Kidney (tissue), 22 donors: ENCODE measurements at places on chromosomes 2 and 18. TPM values are rescaled to one million over a fixed set of nuclear protein-coding genes. Genes with fewer than 3 reads are reported as not detected.

DNA sequence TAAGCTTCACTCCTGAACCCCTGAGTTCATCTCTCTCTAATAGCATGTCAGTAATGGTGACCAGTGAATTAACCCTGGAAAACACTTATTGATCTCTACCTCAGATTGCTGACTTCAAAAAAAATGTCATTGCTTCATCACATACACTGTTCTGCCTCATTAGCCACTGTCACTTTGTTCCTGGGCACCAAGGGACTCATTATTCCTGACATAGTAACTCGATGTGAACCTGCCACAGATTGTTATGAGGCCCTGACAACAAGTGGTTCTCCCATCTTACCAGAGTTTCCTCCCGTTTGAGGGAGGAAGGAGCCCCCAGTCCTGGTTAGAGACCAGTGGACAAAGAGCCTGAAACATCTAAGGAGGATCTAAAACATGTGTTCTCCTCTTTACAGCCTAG, 403.3 kb upstream of the SMIM21 start:
- no peak for DNase-seq

DNA sequence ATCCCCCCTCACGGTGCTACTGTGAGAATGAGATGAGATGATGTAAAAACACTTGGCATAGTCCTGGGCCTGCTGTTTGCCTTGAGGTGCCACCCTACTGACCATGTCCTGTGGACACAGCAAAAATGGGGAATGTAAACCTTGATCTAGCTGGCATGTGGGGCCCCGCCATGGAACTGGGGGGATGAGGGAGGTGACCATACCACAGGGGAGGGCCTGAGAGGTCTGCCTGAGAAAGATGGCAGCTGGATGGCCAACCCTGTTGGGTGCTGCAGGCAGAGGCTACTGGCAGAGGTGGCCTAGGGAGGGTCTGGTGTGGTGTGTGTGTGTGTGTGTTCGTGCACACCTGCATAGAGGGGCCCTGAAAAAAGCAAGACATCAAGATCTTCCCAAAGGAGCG, 777 bp downstream of the HAAO start:
- no peak for DNase-seq

DNA sequence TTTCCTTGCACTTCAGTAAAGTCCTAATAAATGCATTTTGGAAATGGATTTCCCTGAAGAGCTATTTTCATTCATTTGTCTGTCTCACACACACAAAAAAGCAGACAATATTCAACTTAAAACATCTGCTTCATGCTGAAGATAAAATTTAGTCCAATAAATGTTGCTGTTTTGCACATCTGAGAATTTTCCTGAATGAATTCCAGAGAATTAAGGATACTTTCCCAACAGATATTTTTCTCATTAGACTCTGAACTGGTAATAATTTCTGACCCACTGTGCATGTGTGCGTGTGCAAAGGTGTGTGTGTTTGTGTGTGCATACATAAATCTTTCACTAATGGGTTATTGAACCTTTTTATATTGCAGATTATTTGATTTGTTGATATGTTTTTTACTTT, 390.2 kb upstream of the TMEFF2 start:
- DNase-seq, result no peak

The CFAP210 gene
- 0.65 TPM for polyA plus RNA-seq

The REG3G gene
- 19.4 TPM for polyA plus RNA-seq

- no peak for DNase-seq
These were observed 39.5 kb upstream of the ARL4C start for GRCh38 chr2:234536178-234536965.

The CAPN14 gene
- polyA plus RNA-seq, result 0.22 TPM

DNA sequence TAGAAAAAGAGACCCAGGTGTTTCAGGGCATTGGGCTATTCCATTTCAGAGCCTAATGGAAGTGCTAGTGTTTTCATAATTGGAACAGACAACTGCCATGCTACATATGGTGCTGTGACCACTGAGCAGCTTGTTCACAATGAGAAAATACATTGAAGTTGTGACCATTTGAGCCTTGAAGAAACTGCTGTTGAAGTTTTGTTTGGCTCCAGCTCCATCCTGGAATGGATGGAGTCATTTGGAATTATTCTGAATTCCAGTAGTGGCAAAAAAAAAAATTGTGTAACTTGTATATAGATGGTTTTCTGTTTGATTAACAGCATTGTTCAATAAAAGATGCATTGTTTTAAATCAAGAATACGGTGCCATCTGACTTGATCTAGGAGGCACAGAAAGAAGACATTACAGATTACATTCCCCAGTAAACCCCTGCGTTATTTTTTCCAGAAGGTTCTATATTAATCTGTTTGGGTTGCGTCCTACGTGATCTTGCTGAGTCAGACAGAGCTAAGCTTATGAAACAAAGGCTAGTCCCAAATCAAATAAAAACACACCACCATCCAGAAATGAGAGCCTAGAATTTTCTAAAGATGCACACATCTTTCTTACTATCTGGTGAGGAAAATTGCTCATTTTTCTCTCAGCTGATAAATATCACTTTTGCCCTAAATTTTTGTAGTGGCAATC, 19.2 kb downstream of the FMNL2 start:
- no peak for DNase-seq

DNA sequence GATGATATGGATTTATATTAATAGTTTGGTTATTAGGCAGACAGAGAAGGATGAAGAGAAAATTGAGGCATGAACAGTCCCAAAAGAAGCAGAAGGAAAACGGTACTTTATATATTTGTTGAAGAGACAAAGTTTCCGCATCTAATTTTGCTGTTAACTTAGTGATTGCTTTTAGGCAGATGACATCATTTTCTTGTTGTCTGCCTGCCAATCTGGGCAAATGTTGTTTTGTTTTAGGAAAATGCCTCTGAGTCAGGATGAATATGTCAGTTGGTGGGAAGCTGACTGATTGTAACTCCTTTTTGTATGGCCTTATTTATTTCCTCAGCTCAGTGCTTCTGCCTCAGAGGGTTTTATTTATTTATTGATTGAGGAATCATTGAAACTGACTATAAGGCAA, 52.5 kb upstream of the CAVIN2 start:
- DNase-seq, result no peak

DNA sequence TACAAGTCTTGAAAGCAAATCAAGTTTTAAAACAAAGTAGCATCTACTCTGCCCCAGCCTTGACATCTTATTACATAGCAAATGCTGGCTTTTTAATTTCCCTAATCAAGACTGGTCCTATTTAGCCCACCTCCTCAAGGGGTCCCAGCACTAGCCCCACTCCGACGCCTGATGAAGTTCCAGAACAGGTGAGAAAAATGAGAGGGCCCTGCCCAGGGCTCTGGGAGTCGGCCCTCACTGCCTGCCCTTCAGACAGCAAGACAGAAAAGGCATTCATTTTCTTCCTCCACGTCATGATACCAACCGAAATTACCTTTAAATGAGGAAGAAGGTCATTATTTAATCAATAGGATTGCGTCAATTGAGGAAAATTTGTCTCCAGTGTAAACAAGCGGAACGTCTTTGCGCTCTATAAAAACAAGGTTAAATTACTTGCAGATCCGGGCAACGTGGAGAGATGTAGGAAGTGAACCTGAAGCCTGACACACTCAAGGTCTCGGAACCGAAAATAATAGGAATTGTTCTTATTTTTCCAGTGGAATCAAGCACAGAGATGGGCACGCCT, 170.6 kb upstream of the PKDCC start:
- DNase-seq, result no peak

The DSEL gene
- 1.9 TPM for polyA plus RNA-seq

DNA sequence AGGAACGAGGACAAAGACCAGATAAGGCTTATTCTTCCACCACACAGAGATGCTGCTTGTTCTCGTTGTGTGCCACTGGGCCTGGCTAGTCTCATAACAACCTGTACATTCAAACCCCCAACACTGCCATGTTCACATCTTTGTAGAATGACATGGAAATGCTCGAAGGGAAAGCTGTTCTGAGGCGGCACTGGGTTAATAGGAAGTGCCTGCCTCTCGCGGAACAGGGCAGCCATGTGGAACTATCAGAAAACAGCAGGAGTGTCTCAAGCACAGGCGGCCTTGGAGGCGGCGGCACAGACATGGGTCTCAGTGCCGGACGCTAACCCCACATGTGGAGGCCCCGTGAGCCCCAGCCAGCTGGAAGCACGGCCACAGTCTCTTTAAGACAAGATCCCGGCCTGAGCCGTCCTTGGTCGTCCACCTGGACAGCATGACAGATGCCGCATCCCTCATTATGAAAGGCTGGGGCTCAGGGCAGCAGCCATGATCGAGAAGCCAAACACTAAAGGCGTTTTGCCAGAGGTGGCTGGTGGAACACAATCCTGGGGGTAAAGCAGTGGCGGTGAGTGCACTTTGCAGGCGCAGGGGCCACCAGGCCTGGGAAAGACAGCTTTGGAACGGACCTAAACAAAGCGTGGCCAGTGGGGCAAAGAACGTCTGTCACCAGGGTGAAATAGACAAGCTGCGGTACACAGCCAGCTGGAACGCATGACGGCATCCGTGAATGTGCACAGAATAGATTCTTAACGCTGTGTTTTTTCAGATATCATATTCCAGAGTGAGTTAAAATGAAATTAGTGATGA, 161.0 kb downstream of the HDAC4 start:
- peak; percentile 75 for DNase-seq

GRCh38 chr2:201882353-201883090, 76.2 kb downstream of the CDK15 start:
- no peak for DNase-seq

GRCh38 chr18:26545335-26546123, 2.8 kb downstream of the KCTD1 start:
- no peak for DNase-seq

The ATP6V1B1 gene
- 400 TPM for polyA plus RNA-seq

DNA sequence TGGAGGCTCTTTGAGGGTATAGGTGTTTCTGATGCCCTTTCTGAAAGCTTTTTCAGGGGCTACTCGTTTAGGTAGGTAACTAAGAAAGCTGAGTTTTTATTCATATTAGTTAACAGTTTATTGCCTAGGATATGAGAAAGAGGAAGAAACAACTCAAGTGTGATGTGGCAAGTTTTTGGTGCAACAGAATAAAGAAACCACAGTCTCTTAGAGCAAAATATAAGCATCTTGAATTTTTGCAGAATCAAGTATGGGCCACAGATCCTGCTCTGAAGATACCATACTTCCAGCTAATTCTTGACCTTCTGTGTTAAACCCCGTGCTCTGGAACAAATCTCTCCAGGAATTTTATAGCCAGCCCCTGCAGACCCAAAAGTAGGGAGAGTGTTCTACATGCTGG, 147.7 kb upstream of the SLC1A4 start:
- DNase-seq, result no peak

The SCN9A gene
- 0.99 TPM for polyA plus RNA-seq

GRCh38 chr18:42414756-42415454, 459.9 kb downstream of the PIK3C3 start:
- DNase-seq, result no peak

GRCh38 chr2:39094717-39095363, 26.0 kb downstream of the SOS1 start:
- peak; percentile 48 for DNase-seq

GRCh38 chr2:120715941-120716340, 19.7 kb upstream of the GLI2 start:
- no peak for DNase-seq

GRCh38 chr18:77765468-77765867, 515.8 kb downstream of the GALR1 start:
- DNase-seq, result peak; percentile 76

- DNase-seq, result no peak
These were observed 51.8 kb downstream of the MYO1B start for GRCh38 chr2:191297033-191297432.
